ENCODE measurements at places on chromosomes 7 and 10.

GRCh38 chr10:121566755-121567154 lies 31.5 kb downstream of the FGFR2 start:
- no peak for DNase-seq

DNA sequence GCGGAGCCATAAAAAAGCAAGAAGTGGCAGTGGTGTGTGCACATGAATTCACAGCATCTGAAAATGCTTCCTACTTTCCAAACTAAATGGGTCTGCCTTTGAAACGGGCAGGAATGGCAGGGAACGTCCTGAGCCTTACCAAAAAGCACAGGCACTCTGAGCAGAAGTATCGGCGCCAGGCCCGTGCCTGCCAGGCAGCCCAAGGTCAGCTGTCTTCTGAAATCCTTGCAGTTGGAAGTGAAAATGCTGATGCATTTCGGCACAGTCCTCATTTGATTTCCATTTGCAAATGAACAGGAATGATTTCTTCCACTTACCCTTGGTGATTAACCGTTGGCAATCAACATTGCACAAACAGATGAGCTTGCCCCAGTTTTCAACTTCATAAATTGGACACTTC lies 47.6 kb upstream of the MNX1 start:
- DNase-seq = no peak

GRCh38 chr10:3848775-3849635 lies 64.0 kb upstream of the KLF6 start:
- no peak for DNase-seq

- DNase-seq = no peak
These were observed 4.0 kb upstream of the CACNB2 start for GRCh38 chr10:18136073-18136791.

DNA sequence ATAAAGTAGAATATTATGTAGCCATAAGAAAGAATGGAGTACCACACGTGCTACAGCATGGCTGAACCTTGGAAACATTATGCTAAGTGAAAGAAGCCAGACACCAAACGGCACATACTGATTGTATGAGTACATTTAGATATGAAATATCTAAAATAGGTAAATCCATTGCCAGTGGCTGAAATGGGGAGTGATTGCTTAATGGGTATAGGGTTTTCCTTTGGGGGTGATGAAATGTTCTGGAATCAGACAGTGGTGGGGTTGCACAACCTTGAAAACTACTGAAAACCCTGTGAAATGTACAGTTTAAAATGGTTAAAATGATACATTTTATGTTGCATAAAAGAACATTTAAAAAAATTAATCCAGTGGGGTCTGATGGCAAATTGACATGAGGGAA lies 667.9 kb downstream of the AUTS2 start:
- DNase-seq = no peak

- DNase-seq = no peak
These were observed 155.3 kb upstream of the AKR1E2 start for GRCh38 chr10:4670737-4671136.

DNA sequence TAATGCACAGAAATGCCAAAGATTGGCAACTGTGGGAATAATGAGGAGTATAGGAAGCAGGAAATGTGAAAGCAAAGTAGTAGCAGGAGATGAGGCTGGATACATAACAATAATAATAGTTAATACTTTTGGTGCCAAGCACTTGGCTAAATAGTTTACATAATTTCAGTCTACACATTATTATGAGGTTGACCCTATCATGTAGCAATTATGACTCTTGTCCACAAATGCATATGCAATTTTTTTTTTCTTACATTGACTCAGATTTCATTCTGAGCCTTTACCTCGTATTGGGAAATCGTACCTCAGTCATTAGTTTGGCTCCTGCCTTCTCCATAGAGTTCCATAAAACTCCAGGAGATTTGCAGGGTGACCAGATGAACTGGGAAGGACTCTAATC lies 219.9 kb downstream of the SUGCT start:
- DNase-seq = no peak

DNA sequence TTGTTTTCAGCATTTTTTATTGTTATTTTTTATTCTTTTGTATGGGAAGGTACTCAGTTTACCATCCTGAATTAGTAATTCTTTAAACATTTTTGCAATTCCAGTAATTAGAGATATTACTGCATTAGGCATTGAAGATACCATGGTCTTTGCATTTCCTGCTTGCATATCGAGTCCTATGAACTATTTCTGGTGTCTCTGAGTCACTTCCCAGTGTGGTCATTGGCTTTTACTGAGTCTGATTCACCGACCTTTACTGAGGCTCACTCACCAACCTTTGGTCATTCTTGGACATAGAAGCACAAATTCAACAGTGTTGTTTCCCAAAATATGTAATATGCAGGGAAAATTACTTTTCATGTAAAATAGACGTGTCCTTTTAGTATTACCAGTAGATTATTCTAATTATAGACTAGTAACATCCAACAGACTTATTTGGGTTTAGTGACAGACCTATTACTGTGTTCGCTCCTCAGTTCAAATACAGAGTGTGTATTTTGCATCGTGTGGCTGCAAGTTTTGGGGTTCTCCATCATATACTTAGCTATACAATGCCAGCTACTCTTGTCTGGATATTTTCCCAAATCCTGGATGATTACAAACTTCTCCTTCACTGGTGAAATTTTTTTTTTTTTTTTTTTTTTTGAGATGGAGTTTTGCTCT lies 180.7 kb upstream of the PRSS1 start:
- DNase-seq = no peak

- DNase-seq = no peak
These were observed 7.3 kb downstream of the GTPBP4 start for GRCh38 chr10:995559-995926.

GRCh38 chr7:129792721-129793120 lies 160.0 kb downstream of the UBE2H start:
- no peak for DNase-seq

GRCh38 chr7:24821045-24821753 lies 63.9 kb upstream of the GSDME start:
- DNase-seq = peak; percentile 85

- no peak for DNase-seq
These were observed 102.2 kb downstream of the GRM8 start for GRCh38 chr7:127150543-127150942.

- no peak for DNase-seq
These were observed 5.7 kb upstream of the TSPAN14 start for GRCh38 chr10:80448209-80448942.

GRCh38 chr10:94461503-94461902 lies 59.2 kb downstream of the TBC1D12 start:
- no peak for DNase-seq

- DNase-seq = no peak
These were observed 3.5 kb upstream of the ATP6V0E2 start for GRCh38 chr7:149870274-149870673.

DNA sequence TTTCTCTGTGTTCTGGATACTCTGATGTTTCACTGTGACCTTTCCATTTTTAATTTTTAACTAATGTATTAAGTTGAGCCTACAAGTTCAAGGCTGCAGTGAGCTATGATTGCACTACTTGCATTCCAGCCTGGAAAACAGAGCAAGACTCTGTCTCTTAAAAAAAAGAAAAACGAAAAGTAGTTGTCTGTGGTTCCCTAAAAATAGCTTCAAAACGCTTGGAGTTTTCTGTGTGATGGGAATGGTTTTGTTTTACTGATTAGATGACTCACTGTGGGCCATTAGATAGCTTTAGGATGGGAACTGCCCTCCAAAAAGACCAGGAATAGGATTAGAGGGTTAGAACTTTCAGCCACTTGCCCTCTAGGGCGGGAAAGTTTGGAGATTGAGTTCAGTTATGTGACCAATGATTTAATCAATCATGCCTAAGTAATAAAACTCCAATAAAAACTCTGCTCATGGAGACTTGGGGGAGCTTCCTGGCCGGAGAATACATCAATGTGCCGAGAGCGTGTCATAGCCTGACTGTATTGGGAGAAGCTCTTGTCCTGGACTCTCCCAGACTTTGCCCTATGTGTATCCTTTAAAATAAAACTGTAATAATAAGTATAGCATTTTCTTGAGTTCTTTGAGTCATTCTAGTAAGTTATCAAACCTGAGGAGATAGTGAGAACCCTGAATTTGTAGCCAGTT lies 147.1 kb downstream of the LYZL1 start:
- no peak for DNase-seq

GRCh38 chr10:132504501-132505272 lies 32.9 kb upstream of the INPP5A start:
- DNase-seq = no peak

- no peak for DNase-seq
These were observed 2.3 kb downstream of the CDK13 start for GRCh38 chr7:39952374-39952773.

DNA sequence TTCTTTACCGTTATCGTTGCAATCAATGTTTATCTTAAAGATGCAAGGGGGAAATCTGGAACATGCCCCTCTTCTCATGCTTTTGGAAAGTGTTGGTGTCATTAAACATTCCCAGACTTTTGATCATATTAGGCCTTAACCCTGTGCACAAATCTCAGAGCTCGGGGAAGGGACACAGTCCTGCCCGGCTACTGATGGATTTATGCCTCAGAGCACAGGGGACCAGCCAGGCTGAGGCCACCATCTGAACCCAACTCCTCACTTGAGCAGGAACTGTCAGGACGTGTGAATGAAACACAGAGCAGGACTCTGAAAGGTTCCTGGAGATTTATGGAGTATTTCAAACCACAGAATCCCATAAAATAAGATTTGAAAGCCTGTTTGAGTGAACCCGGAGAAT lies 132.0 kb upstream of the CXCL12 start:
- no peak for DNase-seq

DNA sequence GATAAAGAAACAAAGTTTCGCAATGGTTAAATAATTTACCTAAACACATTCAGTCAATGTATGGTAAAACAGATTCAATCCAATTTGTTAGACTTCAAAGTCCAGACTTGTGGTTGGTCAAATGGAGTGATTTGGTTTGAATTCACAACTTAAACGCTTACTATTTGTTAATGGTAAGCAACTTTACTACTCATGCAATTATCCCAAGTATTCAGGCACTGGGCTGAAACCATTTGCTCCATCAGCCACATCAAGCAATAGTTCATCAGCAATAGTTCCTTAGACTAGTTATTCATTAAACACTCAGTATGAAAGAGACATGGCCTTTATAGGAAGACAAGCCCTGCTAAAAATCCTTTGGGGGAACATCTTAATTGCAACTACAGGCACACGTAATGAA lies 253.0 kb downstream of the AGMO start:
- DNase-seq = no peak

GRCh38 chr7:100957832-100958421 lies 8.6 kb downstream of the MUC3A start:
- DNase-seq = no peak

DNA sequence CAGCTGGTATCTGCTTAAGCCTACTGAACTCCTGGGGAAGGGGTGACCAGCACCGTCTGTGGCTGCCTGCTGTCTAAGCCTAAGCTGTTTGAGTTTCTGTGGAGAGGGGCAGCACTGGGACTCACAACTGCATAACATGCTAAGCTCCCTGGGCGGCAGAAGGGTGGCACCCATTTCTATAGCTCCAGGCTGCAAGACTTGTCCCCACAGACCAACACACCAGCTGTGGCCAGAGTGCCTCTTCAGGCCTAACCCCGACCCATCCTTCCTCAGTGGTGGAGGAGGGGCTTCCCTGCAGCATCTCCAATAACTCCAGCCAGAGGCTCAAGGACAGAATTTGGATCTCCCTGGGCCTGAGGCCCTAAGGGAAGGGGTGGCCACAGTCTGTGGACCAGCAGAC lies 464.1 kb downstream of the SEMA3D start:
- DNase-seq = no peak

- DNase-seq = no peak
These were observed 26.9 kb upstream of the NRBF2 start for GRCh38 chr10:63106111-63106755.

- DNase-seq = no peak
These were observed 55.9 kb downstream of the KCNMA1 start for GRCh38 chr10:77581738-77582137.
